Tongue (tissue), 3 donors: ENCODE measurements at places on chromosomes 12 and 14. TPM values are rescaled to one million over a fixed set of nuclear protein-coding genes. Genes with fewer than 3 reads are reported as not detected.

DNA sequence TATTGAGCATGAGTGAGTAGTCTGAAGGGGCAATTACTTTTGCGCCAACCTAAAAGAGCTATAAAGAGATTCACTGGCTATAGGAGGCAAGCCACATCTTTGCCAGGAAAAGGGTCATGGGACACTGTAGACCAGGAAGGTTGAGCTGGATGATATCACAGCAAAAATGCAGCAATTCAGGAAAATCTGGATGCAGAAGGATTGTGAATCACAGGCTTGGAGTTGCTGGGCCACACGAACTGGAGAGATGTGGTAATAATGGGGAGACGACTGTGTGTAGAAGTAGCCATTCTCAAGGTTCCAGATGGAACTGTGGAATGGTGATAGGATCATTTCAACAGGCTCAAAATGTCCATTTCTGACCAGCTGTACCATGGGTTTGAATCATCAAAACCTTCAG, 151.4 kb upstream of the DAAM1 start:
- no peak for DNase-seq

DNA sequence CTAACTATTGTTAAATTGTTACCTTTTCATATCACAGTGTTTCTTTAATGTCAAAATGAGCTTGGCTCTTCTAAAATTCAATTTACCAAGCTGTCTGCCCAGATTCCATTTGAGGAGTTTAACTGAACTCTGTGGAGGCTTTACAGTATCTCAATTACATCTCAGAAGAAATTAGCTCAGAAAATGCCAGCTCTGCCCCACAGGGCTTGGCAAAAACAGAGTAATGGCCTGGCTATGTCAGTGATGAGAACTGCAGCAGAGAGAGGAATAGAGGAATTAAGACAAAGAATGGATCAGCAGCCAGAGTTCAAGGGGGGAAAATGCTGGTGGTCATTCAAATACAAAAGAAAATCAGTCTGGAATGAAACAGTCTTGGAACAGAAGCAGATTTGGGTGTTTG, 15.8 kb upstream of the TMTC1 start:
- no peak for DNase-seq

DNA sequence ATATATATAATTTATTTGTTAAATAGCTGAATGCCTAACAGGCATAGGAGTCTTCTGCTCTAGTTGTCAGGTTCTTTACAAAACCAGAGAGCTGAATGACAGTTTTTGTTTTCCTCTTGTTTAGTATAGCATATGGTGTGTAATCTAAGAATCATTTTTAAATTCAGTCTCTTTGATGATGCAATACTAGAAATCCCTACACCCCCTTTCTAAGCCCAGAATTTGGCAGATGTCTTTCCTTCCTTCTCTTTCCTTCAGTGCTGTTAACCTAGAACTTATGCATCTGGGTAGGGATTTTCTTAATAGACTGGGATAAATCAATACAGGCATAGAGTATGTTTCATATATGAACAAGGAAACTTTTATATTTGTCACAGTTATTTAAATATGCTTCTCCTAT, 198.1 kb downstream of the KCNH5 start:
- DNase-seq: no peak

DNA sequence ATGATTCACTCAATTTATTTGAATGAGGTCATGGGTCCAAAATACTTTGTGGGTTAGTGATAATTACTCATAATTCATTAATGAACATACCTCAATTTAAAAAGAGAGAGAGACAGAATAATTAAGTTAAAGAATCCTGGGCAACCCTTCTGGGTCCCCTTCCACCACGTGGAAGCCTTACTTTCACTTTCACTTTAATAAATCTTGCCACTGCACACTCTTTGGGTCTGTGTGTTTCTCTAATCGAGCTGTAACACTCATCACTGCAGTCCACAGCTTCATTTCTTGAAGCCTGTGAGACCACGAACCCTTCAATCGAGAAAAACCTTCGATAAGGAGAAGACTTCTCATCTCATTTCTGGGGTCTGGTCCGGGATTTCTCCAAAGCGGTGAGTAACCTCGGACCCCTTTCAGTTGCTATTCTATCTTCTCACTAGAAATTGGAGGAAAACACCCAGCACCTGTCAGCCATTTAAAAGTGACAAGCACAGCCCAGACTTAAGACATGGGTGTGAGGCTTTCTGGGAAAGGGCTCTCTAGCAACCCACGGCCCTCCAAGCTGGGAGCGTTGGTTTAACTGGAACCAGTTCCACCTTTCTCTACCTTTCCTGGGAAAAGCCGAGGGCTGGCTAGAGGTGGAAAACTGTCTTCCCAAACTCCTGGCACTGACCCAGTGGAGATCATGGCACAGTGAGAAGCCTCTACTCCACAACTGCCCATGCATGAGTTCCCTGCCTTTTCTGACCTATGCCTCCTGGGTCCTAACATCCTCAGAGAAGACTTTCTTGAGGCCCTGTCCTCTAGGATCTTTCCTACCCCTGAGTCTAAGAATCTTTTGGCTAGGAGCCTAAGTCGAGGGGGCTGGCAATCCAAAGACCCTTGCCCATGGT, 148.8 kb upstream of the ATF7IP start:
- DNase-seq: peak; percentile 37

- DNase-seq: no peak
These were observed 17.8 kb upstream of the SALL2 start for GRCh38 chr14:21543963-21544362.

DNA sequence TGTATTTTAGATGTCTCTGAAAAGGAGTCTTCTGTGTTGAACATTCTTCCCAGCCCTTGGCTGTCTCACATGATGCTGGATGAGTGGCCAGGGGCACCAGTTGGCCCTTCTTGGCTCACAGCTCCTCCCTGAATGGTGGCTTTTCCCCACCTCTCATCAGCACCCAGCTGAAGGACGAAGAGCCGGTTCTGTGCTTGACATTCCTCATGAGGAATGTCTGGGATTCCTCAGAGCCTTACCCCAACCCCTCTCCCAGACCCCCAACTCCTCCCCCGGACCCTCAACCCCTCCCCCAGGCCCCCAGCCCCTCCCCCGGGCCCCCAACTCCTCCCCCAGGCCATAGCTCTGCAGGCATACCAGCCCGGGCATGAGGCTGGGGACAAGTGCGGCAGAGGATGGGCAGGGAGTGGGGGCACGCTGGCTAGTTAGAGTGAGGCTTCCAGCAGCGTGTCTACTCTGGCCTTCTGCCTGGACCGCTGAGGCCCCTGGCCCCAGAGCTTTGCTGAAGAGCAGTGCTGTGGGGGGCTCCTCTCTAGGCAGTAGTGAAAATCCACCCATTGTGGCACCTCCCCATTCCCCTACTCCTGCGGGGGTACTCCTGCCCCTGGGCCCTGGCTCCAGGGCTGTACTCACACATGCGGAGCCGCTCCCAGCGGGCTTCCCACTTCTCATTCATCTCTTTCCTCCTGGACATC, 64.3 kb downstream of the PLEKHG3 start:
- no peak for DNase-seq

GRCh38 chr12:59695379-59695778, 99.5 kb downstream of the SLC16A7 start:
- no peak for DNase-seq

- DNase-seq: no peak
These were observed 42.3 kb downstream of the RTN1 start for GRCh38 chr14:59828276-59828675.

- no peak for DNase-seq
These were observed 142.7 kb downstream of the TBX5 start for GRCh38 chr12:114263056-114263805.

The CNTN1 gene
- 35.4 TPM for total RNA-seq

DNA sequence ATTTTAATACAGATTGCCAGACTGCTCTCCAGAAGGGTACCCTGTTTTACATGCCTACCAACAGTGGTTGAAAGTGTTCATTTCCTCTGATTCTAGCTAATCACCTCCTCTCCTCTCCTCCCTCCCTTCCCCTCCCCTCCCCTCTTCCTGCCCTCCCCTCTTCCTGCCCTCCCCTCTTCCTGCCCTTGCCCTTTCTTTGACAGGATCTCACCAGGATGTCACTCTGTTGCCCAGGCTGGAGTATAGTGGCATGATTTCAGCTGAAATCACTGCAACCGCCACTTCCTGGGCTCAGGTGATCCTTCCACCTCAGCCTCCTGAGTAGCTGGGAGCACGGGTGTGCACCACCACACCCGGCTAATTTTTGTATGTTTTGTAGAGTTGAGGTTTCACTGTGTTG, 24.7 kb downstream of the APAF1 start:
- no peak for DNase-seq

DNA sequence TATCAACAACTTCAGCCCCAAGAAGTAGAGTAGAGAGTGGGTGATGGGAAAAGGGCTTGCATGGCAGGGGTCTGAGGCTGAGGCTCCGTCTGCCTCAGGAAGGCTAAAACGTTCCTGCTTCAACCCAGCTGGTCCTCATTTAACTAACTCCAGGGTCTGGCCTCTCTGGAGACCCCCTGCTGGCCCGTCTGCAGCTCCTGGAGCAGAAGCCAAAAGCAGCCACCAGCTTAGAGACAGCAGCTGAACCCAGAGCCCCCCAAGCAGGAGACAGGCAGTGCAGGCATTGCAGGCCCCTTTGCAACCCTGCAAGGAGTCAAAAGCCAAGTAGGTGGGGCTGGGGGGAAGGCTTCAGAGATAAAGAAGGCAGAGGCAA, 25.1 kb upstream of the LTBP2 start:
- no peak for DNase-seq

The SLC6A13 gene
- 1.1 TPM for total RNA-seq
